ENCODE measurements at places on chromosomes 4 and X.

- no peak for DNase-seq
Observed at GRCh38 chr4:159142681-159143384, 40.0 kb downstream of the RAPGEF2 start.

GRCh38 chrX:86507331-86507730 lies 359.1 kb downstream of the DACH2 start:
- DNase-seq, result no peak

- DNase-seq, result no peak
Observed at GRCh38 chr4:183337833-183338232, 15.6 kb upstream of the CLDN24 start.

GRCh38 chr4:100422894-100423293 lies 94.9 kb downstream of the EMCN start:
- DNase-seq, result no peak

GRCh38 chr4:124334119-124334518 lies 378.4 kb downstream of the ANKRD50 start:
- no peak for DNase-seq

DNA sequence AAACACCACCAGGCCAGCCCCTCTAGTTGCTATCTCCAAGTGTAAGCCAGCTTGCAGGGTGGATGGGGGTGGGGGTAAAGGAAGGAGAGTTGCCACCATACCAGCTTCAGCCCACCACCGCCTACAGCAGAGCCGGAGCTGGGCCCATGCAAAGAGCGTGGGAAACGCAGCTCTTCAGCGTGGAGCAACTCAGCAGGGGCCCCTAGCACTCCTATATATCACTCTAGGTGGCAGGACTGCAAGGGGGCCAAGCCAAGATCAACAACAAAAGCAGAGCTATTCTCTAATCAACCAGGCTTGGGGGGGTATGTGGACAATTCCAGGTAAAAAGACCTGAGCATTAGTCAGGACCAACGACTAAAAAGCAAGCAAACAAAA lies 35.5 kb upstream of the IQSEC2 start:
- no peak for DNase-seq

GRCh38 chr4:141905751-141906150 lies 269.4 kb downstream of the IL15 start:
- DNase-seq, result no peak

DNA sequence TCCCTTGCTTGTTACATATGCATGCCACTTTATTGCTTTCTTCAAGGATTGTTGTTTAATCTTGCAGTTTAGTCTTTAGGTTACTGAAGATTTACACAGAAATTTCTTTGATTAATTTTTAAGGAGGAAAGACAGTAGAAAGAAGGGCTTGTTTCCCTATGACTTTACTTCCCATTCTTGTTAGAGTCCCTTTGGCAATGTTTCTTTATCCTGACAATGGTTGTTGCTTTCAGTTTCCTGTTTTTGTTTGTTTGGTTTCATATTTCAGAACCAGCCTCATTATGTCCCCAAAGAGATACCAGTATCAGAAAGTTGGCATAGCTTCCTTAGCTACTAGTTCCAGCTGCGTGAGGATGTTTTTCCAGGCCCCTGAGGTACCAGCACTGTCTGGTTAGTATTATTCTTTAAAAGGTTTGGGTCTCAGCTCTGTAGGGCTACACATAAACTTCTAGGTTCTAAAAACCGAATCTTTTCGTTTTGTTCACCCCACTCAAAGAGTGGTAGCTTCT lies 61.3 kb upstream of the UNC5C start:
- no peak for DNase-seq

DNA sequence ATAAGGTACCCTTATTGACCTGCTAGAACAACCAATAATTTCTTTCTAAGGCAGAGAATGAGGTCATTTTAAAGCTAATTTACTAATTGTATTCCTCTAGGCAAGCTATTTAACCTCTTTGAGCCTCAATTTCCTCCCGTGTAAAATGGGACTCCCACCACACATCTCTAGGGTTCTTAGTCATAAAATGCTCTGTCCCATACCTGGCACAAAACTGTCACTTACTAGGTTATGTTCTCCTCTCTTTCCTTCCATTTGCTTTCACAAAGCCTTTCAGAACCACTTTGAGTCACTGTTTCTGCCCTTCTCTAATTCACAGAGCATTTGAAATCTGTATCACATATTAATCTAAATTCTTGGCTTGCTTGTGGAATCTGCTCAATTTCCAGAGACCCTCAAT lies 2.4 kb upstream of the GPR82 start:
- DNase-seq, result no peak

GRCh38 chr4:16669036-16669435 lies 229.4 kb downstream of the LDB2 start:
- DNase-seq, result no peak

DNA sequence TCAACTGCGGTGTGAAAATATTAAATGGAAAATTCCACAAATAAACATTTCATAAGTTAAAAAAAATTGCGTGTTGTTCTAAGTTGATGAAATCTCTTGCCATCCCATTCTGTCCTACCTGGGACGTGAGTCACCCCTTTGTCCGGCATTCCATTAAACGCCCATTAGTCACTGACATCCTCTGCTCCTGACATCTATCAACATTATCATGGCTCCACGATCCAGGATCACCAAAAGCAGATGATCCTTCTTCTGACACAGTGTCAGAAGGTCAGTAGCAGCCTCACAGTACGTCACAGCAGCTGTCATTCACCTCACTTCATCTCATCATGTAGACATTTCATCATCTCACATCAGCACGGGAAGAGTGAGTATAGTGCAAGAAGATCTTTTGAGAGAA lies 125.7 kb downstream of the ZNF827 start:
- DNase-seq, result no peak

DNA sequence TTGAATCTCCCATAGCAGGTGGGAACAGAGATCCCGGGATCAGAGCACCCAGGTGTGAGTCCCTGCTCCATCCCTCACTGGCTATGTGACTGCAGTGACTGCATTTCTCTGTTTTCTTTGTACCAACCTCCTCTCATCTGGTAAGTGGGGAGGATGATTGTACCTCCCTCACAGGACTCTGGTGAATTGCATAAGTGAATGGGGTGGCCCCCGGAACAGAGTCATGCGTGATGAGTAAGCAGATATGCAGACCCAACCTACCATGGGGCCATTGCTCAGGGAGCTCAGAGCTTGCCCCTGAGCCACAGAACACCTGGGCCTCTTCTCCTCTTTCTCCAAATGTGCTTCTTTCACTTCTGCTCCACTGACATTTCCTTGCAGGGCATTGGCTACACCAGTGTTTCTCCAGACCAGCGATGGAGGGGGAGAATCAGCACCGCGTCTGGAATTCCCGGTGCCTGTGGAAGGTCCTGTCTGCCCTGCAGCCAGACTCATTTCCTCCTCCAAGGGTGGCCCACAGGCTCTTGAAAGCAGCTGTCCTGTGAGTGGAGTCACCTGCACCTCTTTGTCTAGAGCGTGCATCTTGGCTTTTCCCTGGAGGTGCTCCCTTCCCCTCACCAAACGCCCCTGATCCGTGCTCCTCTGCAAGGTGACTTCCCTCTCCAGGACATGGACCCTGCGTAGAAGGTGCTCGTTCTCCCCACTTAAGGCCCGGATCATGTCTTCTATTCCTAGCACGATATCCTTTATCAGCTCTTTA lies 30.0 kb downstream of the C4orf50 start:
- no peak for DNase-seq

GRCh38 chr4:103158760-103159159 lies 39.4 kb downstream of the CENPE start:
- DNase-seq, result no peak

- DNase-seq, result peak; percentile 61
Observed at GRCh38 chr4:77818073-77818601, 1.0 kb downstream of the CNOT6L start.

GRCh38 chrX:84729809-84730208 lies 227.6 kb upstream of the HDX start:
- DNase-seq, result peak; percentile 13

GRCh38 chrX:154986826-154987575 lies 35.5 kb downstream of the F8 start:
- DNase-seq, result no peak

DNA sequence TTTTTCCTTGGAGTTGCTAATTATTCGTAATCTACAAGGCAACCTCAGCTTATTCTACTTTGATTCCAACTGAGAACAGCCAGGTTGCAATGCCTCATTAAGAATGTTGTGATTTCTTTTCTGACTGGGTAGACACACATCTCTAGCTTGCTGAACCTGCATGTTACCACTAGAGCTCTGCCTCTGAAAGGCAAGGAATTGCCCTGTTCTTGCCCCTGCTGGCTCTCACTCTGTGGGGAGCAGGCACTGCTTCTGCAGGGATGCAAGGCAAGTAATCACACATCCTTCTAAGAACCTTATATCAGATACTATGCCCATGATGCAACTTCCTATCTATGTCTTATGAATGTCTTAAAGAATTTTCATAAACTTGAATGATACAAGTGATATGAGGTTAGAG lies 503.2 kb downstream of the PACRGL start:
- no peak for DNase-seq

DNA sequence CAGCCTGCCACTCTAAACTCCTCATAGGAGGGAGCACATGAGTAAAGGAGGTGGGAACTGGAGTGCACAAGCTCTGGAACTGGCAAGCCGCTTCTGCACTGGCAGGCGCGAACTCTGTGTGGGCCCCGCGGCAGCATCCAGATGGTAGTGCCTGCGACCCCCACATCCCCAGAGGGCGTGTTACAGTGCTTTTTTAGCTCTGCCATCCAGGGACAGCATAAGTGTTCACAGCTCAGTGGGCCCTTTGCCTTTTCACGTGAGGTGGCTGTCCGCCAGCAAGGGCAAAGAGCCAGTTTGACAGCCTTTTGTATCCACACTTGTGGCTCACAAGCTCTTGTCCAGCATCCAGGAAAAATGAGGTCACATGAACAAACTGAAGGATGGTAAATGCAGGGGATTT lies 581.6 kb upstream of the DIAPH2 start:
- no peak for DNase-seq

DNA sequence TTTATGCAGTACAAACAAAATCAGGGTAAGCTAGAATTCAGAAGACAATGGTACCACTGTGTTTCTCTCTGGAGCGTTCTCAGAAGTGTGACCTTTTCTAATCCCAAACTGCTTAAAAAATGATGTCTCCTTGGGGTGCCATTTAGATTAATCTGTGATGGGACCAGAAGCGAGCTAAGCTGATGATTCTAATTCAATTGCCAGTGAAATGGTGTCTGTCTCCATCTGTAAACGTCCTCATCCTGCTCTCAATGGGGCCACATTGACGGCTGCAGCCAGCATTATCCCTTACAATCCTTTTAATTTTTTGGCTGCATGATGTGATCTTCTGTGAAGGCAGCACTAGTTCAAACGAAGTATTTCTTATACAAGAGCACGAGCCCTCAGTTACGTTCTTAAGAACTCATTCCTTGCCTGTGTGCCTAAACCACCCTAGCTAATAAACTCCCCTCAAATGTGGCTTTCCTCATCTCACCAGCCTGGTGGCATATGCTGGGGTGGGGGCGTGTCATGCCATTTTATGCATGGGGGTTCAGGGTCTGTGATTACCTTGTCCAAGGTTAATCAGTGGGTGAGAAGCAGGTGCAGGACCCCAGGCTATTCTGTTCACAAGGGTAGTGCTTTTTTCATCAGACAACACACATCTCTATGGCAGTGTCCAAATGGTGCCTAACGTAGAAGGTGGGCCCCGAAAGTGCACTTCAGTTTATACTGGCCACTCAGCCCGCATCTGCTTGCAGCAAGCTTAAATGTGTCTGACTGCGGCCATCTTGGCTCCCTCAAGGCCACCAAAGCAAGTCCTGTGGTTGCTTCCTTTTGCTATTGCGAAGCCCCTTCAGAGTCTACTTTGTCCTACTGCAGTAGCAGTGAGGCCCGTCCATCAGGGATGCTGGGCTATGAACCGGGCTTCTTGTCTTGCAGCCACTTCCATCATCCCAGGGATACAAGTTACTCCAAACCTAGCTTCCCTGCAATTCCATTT lies 45.7 kb upstream of the SLC2A9 start:
- DNase-seq, result no peak

GRCh38 chr4:17894421-17894820 lies 83.6 kb downstream of the NCAPG start:
- DNase-seq, result no peak

DNA sequence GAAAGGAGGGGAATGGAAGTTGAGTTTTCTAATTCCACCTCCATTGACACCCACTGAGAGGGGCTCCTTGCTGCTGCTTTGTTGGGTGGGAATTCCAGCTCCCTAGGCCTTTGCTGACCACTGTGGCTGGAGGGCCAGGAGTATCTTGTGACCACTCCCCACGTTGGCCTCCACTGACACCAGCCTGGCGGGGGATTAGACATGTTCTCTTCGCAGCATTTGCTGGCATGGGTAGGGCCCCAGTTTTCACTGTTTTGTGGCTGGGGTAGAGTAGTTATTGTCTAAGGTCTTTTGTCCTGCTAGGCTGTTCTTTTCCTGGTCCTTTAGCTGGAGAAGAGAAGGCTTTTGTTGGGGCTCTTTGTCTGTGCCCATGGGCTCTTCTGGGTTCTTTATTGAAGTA lies 116.7 kb downstream of the CDKL5 start:
- DNase-seq, result no peak

GRCh38 chr4:1462009-1462767 lies 55.9 kb upstream of the NKX1-1 start:
- DNase-seq, result no peak

- DNase-seq, result peak; percentile 43
Observed at GRCh38 chr4:972651-973424, 531 bp downstream of the DGKQ start.

- no peak for DNase-seq
Observed at GRCh38 chr4:147808447-147808846, 76.6 kb downstream of the ARHGAP10 start.

- no peak for DNase-seq
Observed at GRCh38 chrX:96838537-96838936, 45.2 kb upstream of the RPA4 start.

All from CD4-positive, alpha-beta T cell treated with Interferon alpha-2 for 1 hour (primary cell).